ENCODE measurements at places on chromosomes 5 and 9.

DNA sequence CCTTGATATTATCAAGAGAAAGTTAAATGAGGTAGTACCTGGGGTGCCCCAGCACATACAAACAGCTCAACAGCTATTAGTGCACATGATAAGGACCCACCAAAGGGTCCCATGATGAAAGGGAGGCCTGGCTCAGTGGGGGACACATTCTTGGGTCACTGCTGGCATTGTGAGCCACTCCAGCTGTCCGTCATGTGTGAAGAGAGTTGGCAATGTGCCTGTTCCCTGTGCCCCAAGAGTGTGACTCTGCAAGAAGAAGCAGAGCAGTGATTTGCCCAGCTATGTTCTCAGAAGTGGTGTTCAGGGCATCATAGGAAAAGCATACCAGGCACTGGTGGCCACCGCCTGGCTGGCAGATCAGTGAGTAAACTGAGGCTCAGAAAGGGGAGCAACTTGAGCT, 37.1 kb upstream of the TDRD7 start:
- no peak for DNase-seq

DNA sequence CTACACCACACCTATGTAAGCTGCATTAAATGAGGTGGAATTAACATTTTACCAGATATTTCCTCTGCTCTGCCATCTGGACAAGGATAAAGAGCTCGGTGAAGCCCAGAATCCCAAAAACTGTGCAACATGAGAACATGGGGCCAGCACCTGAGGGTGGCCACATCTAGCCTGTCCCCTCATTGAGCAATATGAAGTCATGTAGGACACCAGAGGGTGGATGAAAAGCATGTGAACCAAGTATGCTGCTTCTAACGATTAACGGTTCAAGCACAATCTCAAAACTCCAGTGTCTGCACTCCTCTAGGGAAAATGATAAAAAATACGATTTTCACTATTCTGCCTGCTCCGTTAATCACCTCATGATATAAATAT, 545.8 kb downstream of the EBF1 start:
- no peak for DNase-seq

GRCh38 chr9:90642570-90643539, at the start of gene DIRAS2:
Gene DIRAS2 (minus strand): TSS chr9:90642824. CDS start chr9:90613827, 28,997 bp downstream.
- peak; percentile 76 for DNase-seq

DNA sequence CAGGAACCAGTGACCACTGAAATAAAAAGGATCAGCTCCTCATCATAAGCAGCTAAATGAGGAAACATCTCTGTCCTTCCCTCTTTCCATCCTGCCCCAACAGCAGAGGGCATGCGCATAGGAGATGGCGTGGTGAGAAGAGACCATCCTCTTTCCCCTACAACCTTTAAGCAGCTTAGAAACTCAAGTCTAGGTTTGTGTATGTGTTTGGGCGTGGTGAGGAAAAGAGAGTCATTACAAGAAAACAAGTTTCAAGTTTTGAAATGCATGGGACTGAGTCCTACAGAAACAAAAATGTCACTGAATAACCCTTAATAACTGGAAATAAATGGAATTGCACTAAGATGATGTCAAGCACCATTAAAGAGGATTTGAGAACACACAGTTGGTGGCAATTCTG, 96.4 kb upstream of the IL12B start:
- no peak for DNase-seq

DNA sequence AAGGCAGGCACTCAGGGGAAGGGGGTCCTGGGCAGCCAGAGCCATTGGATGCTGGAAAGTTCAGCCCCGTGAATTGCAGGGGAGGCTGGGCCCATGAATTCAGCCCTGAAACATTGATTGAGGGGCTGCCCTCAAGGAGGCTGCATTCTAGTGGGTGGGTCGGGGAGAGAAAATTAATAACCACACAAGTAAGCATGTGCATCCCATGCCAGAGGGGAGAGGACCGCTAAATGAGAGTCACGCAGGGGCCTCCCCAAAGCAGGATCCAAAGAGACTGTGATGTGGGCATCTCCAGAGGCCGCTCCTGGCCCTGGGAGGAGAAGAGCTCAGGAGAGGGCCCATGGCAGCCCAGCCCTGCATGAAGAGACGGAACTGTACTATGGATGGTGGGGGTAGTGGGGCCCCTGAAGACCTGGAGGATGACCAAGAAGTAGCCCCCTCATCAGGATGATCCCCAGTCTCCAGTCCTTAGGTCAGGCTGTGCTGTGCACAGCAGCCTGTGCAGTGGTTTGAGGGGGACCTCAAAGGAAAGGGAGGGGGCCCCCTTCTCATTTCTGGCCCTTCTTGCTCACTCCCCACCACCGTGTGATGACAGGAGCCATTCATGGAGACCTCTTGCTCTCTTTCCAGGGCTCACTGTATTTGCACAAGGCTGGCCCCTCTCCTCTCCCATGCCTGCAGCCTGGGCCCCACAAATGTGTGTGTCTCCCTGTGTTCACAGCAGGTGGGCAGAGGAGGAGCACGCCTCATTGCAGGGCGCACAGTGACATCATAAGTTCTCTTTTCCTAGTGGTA, 233.6 kb upstream of the IRX1 start:
- no peak for DNase-seq

Measured in NCI-H1930 (cell line).